ENCODE measurements at places on chromosomes 5 and 9.
A peak's percentile ranks its signal among the peaks of the same experiment; 100 is the strongest.

DNA sequence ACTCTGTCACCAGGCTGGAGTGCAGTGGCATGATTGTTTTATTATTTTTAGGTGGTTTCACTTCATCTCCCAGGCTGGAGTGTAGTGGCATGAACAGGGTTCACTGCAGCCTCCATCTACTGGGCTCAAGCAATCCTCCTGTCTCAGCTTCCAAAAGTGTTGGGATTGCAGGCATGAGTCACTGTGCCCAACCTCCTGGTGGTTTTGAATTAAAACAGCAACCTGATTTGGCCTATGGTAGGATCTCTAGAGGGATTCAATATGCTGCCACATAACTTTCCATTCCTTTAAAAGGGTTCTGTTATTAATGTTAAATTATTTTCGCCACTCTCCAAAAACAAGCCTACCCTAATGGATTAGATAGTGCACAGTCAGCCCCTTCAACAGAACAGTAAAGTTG is 9.9 kb upstream of the HSPA4 start:
- no peaks in the 10 kb centered on the region for H3K4me1 ChIP-seq
- no peak overlapping the region for H3K27ac ChIP-seq
- no peak overlapping the region for H3K4me3 ChIP-seq
- no peak for DNase-seq
- no peaks in the 10 kb centered on the region for H3K36me3 ChIP-seq

GRCh38 chr5:117118499-117118898 is 543.9 kb upstream of the SEMA6A start:
- H3K36me3 ChIP-seq: no peaks in the 10 kb centered on the region
- no peaks in the 10 kb centered on the region for H3K4me1 ChIP-seq
- no peaks in the 10 kb centered on the region for H3K27me3 ChIP-seq
- no peak for DNase-seq

DNA sequence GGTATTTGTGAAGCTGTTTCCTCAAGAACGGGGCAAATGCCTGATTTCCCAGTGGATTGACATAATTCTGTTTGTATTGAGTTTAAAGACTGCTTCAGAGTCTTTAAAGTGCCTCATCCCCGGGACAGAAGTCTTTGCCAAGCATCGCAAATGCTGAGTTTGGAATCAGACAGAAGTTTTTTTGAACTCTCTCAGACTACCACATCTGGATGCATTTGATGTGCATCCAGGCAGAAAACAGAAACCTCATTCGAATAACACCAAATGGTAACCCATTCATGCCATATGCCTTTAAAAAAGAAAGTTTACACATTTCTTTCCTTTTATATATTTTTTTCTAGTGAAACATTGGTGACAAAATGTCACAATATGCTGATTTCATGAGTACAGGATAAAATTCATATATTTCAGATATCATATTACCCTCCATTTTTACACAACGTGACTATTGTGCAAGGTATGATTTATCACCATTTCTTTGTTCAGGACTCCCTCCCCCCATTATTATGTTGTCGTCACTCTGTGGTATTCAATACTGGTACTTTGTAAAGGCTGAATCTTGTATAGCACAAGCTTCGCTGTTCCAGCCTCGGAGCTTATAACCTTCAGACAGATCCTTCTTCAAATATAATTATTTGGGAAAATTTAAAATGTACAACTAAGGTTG is 91.1 kb downstream of the ZNF608 start:
- no peak for DNase-seq
- no peak overlapping the region for H3K4me3 ChIP-seq
- H3K36me3 ChIP-seq: no peaks in the 10 kb centered on the region
- H3K27ac ChIP-seq: no peak overlapping the region
- peaks cover 4% of the 10 kb centered on the region for H3K4me1 ChIP-seq

DNA sequence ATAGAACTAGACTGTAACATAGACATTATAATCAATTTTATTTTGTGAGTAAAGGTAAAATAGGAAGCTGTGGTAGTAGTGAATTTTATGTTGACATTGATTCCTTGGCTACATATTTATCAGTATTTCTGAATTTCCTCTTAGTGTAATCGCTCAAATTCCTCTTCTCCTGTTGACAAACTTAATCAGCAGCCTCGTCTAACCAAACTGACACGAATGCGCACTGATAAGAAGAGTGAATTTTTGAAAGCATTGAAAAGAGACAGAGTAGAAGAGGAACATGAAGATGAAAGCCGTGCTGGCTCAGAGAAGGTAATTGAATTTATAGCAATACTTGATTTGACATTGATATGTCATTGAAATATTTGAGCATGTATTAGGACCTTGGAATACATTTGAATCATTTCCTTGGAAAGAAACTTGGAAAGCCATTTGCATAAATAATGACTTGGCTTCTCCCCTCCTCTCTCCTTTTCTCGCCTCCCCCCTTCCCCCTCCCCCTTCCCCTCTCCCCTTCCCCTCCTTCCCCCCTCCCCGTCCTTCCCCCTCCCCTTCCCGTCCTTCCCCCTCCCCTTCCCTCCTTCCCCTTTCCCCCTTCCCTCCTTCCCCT is 75.5 kb downstream of the GPBP1 start:
- no peak overlapping the region for H3K4me3 ChIP-seq
- no peak overlapping the region for H3K27ac ChIP-seq
- no peak for DNase-seq
- no peaks in the 10 kb centered on the region for H3K27me3 ChIP-seq
- H3K4me1 ChIP-seq: peaks cover 19% of the 10 kb centered on the region

- no peak overlapping the region for H3K4me3 ChIP-seq
- DNase-seq: peak; percentile 54
- H3K36me3 ChIP-seq: no peaks in the 10 kb centered on the region
- H3K27me3 ChIP-seq: peaks cover 42% of the 10 kb centered on the region
- peak overlapping the region; percentile 87 for H3K27ac ChIP-seq
Measured at GRCh38 chr9:129586685-129587084, 34.2 kb downstream of the C9orf50 start.

DNA sequence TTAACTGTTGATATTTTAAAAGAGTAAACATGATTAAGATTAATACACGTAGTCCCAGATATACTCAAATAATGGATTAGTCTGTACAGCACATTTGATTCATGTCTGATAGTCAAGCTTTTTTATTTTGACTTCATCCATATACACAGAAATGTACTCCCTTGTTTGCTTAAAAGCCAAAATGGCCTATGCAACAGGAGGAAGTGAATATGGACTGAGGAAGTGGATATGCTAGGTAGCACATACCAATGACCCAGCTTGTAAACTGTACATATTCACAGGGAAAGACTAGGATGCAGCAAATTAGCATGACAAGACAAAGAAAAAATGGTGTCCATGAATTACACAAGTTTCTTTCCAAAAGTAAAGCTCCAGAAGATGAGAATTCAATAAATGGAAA is 109.7 kb downstream of the CAAP1 start:
- no peak overlapping the region for H3K27ac ChIP-seq
- no peaks in the 10 kb centered on the region for H3K27me3 ChIP-seq
- H3K4me3 ChIP-seq: no peak overlapping the region
- DNase-seq: no peak
- H3K4me1 ChIP-seq: no peaks in the 10 kb centered on the region

GRCh38 chr9:119877306-119877705 is 508.1 kb upstream of the BRINP1 start:
- no peaks in the 10 kb centered on the region for H3K27me3 ChIP-seq
- H3K36me3 ChIP-seq: no peaks in the 10 kb centered on the region
- no peak overlapping the region for H3K27ac ChIP-seq
- H3K4me3 ChIP-seq: no peak overlapping the region
- no peaks in the 10 kb centered on the region for H3K4me1 ChIP-seq

Data from activated naive CD4-positive, alpha-beta T cell treated with anti-CD3 and anti-CD28 coated beads, Interleukin-2, amount 10 ng/mL, durations not matched to agents 7 days and 5 days (primary cell).